ENCODE measurements at places on chromosomes 1 and 21.

- no peak for DNase-seq
These were observed 21.7 kb downstream of the RHBG start for GRCh38 chr1:156390469-156391365.

DNA sequence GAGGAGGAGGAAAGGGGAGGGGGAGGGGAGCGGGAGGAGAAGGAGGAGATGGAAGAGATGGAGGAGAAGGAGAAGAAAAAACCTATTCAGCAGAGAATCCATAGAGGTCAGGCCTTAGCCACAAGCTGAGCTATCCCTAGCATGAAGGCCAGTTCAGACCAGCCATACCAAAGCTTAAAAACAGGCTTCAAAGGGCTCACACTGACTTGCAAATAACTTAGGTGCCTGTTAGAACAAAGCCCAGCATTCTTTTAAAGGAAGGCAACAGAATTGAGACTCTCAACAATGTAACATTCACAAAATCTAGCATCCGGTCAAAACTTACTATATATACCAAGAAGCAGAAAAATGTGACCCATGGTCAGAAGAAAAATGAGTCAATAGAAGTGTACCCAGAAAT is 43.6 kb upstream of the IFFO2 start:
- DNase-seq: no peak

- DNase-seq: no peak
These were observed 19.5 kb upstream of the RNF223 start for GRCh38 chr1:1093610-1093943.

GRCh38 chr1:160646180-160646579 is 664 bp downstream of the SLAMF1 start:
- no peak for DNase-seq

- DNase-seq: no peak
These were observed 39.5 kb upstream of the MCOLN3 start for GRCh38 chr1:85087659-85088407.

DNA sequence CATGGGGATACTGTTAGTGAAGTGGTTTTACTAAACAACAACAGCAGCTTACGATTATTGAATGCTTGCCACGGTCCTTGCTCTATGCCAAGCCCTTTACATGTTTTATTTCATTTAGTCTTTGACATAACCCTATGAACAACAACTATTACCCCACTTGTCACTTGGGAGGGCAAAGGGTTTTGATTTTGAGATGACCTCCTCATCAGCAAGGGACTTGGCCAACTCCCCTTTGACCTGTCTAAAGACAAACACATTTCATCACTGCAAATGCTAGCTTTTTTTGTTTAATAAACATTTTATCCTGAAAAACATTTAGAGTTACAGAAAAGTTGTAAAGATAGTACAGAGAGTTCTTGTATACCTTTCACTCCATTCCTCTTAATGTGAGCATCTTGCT is 152.5 kb upstream of the WNT4 start:
- no peak for DNase-seq

DNA sequence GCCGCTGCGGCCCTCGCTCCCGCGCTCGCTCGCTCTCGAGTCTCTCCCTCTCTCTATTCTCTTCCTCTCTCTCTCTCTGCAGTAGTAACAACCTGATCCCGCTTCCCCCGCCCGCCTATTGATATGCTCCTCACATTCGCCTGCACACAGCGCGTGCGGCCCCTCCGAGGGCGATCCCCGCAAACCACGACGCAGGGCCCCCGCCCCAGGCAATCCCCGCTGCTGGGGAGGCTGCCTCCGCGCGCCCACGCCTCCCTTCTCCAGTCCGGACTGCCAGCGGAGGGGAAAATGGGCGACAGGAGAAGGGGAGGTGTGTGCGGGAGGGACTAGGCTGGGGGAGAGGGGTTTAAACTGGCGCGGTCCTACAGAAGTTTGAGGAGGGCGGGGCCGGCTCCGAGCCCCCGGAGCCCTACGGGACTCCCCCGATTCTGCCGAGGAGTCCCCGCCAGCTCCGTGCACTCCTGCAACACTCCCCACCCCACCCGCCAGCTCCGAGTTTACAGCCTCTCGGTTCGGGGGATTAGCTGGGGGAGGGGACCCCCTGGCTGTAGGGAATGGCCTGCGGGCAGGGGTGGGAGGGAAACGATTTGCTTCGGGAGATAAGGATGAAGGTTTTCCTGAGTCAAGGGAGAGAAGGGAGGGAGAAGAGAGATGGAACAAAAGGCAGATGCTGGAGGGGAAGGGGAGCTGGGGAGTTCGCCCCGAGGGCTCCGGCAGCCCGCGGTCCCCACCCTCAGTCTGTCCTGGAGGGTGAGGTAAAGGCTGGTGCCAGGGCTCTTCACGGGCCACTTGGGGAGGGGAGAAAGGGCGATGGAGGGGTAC is 66.6 kb downstream of the SYT2 start:
- DNase-seq: no peak

DNA sequence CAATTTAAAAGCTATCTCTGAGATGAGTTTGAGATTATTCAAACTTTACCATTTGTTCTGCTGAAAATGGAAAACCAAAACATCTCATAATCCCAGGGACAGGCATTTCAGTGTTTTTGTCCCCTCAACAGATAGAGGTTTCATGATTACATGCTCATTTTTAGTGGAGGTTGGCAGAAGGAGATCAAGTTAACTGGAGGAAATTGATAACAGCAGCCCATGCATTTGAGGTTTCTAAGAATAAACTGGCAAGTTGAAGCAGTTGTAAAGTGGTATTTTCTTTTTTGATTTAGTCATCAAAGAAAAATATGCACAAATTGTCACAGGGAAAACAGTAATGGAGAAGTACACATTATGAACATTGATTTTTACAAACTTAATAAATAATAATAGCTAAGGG is 205.8 kb downstream of the PLA2G4A start:
- no peak for DNase-seq

- no peak for DNase-seq
These were observed 11.6 kb downstream of the SDCCAG8 start for GRCh38 chr1:243267471-243267880.

DNA sequence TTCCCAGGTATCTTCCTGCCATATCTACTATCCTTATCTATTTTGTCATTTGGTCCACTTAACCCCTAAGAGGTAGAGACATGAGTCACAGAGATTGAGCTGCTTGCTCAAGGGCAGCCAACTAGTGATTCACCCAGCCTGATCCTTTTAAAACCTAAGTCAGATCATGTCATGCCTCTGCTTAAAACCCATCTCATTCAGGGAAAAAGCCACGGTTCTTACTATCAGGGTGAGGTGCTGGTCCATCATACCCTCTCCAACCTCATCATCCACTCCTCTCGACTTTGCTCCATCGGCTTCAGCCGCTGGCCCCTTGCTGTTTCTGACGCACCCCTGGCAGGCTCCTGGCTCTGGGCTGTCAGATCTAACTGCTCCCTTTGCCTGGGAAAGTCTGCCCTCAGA is 14.4 kb upstream of the PPP1R15B start:
- DNase-seq: no peak

GRCh38 chr1:145992958-145993617 is 3.3 kb downstream of the TXNIP start:
- no peak for DNase-seq

DNA sequence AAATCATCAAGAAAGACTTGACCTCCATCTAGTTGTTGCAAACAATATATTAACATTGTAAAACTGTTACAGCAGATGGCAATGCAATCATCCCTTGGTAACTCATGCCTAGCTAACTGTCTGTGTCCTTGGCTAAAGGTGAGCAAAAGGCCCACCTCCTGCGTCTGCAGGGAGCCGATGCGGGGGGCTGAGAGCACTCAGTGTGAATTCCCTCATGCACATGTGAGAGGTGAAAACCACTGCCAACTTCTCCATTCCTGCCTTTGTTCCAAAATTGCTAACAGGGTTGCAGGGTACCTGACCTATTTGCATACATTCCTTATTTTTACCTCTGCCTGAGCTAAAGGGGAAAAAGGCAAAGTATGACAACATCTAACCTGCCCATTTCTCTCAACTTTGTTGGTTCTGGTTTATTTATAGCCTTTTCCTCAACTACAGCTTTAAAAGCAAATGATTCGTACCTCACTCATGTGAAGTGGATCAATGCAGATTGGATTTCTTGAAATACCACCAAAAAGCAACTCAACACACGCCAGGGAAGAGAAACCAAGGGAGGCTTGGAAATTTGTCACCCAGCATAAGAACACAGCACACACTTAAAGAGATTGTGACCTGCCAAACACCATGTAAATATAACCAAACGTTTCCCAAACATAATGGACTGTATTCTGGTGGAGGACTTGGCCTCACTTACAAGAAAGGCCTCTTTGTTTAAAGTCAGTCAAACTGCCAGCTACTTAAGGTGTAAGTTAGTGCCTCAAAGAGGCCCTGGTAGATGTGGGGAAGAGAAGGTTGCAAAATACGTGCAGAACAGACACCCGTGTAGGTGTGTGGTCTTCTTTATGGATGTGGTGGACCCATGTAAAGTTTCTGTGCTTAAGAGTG is 651.0 kb downstream of the SMYD3 start:
- DNase-seq: no peak

Measured in stimulated activated CD4-positive, alpha-beta T cell treated with anti-CD3 and anti-CD28 coated beads, Interleukin-12 subunit alpha, Interleukin-12 subunit beta, amount 100 ng/mL, for 48 hours (primary cell).